GM20000 (cell line): ENCODE measurements at places on chromosomes 3 and 15.

DNA sequence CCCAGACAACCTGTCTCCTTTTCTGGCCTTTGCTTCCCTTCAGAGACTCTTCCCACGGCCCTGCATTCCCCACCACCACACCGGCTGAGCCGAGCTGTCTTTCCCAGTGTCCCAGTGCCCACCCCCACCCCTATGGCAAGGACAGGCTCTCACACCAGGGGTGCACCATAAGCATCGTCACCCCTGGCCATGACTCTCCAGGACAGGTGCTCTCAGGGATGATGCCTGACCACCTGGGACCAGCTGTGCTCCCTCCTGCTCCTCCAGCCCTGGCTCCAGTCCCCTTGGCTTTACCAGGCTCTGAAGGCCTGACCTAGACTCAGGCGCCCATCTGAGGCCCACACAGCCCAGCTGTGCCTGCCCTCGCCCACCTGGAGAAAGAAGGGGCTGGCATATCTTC is 17.6 kb upstream of the SEMA3F start:
- no peak for DNase-seq

DNA sequence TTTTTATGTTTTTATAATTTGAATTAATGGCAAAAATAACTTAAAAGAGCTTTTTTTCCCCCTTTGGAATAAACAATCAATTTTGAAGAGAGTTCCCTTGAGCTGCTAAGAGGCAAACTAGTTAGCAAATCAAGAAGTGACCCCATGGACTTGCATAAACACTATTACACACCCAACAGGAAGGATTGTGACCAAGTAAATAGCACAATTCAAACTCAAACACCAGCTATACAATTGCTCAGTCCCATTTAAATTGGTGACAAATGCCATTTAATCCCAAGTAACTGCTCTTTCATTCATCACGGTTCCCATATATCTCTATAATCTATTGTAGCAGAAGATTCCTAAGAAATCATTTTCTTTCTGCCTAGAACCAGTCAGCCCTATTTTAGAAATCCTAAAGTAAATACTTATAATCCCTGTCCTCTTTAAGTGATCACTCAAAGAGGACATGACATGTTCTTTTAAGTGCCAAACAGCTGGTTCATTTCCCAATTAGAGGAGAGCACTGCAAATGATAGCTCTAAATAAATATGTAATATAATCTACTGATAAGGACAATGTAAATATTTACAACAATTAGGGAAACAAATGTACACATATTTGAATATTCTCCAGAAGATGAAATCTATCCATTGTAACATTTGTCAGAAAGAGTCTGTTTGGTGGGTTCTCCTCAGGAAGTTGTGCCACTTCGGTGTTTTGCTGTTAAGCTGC is 137.8 kb upstream of the ADAMTS9 start:
- no peak for DNase-seq

DNA sequence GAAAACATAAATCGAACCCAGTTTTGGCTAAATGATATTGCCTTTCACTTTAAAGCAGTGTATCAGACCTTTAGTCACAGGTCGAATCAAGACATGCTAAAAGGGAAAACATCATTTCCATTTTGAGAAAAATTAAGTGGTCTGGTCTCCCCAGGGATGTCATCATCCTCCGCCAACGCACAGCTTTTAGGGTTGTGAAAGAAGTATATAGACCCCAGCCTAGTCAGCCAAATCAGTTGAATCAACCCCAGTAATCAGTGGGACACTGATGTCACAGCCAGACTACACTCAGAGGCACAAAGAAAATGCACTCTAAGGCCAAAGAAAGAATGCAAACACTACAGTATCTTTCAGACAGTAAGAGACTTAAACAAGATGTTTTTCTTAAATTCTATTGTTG is 187.4 kb downstream of the ZIC4 start:
- no peak for DNase-seq

DNA sequence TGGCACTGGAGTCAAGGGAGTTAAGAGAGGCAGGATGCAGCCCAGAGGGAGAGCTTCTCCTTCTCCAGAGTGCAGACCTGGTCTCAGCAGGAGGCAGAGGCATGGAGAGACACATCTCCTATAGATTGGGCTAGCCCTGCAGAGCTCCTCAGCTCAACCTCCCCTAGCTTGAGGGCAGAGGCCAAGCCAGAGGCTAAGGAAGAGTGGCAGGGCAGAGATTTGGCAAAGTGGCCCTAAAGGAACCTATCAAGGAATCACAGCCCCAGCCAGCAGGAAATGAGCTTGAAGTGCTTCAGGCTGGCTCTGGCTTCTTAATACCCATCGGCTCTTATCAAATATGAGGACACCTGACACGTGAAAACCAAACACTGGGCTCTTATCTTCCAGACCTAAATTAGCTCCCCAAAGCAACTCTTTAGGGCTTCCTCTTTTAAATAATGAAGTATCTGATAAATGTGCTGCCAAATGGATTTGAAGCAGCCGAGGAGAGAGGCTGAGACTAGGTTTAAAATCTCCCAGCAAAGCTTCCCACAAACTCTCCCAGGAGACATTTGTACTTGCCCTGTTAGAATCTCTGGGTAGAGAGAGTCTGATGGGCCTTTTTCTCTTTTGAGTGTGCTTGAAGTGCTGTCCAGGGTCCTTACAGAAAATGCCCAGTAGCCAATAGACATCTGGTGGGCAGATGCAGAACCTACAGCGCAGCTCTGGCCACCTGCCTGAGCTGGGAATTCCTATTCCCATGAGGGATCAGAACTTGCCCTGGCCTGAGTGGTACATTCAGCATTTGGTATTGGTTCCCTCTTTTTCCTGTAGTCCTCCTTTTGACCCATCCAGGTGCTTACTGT is 271.4 kb downstream of the CLSTN2 start:
- no peak for DNase-seq

DNA sequence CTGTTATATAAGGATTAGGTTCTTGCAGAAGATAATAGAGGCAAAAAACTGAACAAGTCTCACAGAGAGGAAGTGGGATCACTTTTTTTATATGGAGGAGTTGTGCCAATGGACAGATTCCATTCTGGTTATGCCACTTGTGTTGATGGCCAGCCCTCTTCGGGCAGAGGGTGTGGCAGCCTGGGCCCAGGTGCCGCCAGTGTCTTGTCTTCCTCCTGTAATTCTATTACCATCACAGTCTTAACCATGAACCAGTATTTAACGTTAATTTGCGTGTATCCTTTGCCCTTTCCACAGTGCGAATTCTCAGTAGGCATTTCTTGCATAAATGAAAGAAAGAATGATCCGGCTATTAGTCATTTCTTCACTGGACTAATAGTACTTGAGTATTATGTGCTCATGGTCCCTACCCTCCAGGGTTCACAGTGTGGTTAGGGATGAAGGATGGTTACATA is 7.0 kb upstream of the USP4 start:
- DNase-seq, result no peak

GRCh38 chr3:120765830-120766493 is 23.4 kb downstream of the GTF2E1 start:
- DNase-seq, result no peak

- no peak for DNase-seq
Observed at GRCh38 chr3:139770577-139770976, 92.8 kb upstream of the NMNAT3 start.

GRCh38 chr3:124780356-124780755 is 50.1 kb downstream of the UMPS start:
- DNase-seq, result no peak

DNA sequence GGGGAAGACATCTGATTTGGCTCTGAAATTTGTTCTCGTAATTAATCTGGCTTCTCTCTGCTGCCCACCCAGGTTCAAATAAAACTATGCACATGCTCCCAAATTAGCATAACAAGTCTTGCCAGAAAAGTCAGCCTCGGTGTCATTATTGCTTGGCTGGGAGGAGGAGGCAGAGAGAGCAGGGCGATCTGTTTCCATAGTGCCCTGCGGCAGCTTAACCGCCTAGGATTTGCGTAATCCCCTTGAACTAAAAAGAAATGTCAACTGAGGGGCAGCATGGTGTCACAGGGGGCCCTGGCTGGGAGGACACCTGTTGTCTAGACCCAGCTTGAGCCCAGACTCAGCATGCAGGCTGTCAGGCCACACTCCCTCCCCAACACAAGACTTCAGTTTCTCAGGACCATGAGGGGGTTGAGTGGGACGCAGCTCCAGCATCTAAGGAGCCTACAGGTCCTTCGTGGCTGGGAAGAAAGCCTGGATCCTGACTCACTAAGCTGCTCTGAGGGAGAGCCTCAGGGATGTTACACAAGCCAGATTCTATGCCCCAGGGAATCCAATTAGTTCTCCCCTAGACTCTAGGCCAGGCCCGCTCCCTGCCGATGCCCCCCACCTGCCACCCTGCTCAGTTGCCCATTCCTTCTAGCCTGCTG is 17.3 kb downstream of the MRPS11 start:
- DNase-seq, result no peak

GRCh38 chr3:52210550-52211046 is 12.6 kb downstream of the ALAS1 start:
- DNase-seq, result no peak

DNA sequence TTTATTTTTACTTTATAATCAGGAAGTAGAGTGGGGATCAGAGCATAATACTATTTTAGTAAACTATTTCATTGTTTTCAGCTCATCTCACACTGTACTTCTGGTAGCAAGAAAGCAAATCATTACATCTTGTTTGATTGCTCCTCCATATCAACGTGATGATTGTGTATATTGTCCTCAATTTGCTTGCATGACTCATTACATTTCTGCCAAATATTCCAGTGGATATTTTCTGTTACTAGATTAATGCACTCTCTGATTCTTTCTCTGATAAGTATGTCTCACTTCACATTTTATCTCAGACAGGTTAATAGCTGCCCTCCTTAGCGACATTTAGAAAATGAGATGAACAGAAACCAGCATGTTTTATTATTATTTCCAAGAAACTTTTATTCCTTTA is 1145.3 kb downstream of the OTOL1 start:
- no peak for DNase-seq

- no peak for DNase-seq
Observed at GRCh38 chr3:125003369-125003853, 52.4 kb downstream of the HEG1 start.

DNA sequence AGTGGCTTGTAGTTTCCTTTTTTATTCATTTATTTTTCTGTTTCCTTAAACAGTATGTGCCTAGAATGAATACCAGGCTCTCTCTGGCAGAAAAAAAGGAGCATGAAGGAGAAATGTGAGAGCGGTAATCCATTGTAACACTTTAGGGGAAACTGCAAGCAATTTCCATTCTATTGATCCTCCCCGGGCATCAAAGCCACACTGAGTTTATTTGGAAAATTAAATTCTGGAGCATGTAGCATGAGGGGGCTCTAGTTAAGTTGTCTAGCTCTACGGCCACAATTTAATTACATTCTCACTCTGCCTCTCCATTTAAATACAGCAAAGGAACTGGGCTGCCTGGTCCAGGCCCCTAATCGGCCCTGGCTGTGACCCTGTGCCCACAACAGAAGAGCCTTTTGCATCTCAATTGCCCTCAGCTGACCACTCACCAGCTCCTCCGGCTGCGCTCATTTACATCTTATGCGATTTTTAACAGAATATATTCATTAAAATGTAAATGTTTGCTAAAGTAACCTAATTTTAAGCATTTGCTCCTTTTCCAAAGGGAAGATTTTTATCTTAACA is 72.9 kb downstream of the MEGF11 start:
- no peak for DNase-seq
